ENCODE measurements at places on chromosomes 1 and 21.
A peak's percentile ranks its signal among the peaks of the same experiment; 100 is the strongest.

GRCh38 chr1:59549903-59550302 is 253.0 kb downstream of the FGGY start:
- DNase-seq, result no peak

DNA sequence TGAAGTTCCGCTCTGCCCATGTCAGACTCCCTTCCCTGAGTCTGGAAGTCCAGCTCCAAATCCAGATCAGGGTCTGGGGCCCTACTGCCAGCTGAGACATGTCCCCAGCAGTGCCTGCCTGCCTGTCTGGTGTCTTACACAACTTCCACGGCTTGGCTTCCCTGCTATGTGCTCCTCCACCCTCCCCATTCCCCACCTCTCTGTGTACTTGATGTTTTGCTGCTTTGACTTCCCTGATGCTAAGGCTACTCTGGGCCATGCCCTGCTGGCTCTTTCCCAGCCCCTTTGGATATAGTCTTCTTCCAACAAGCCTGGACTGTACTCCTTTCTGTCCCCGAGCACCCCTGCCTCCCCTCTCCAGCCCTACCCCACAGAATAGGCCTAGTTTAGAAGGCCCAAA is 7.3 kb downstream of the GJA5 start:
- DNase-seq, result no peak

- no peak for DNase-seq
These were observed 22.5 kb downstream of the CHD5 start for GRCh38 chr1:6157528-6158174.

GRCh38 chr21:33578214-33578613 is 10.3 kb downstream of the DONSON start:
- DNase-seq, result no peak

GRCh38 chr1:76942549-76942948 is 75.3 kb downstream of the ST6GALNAC5 start:
- DNase-seq, result no peak

- no peak for DNase-seq
These were observed 32.4 kb downstream of the STYXL2 start for GRCh38 chr1:167126317-167126716.

DNA sequence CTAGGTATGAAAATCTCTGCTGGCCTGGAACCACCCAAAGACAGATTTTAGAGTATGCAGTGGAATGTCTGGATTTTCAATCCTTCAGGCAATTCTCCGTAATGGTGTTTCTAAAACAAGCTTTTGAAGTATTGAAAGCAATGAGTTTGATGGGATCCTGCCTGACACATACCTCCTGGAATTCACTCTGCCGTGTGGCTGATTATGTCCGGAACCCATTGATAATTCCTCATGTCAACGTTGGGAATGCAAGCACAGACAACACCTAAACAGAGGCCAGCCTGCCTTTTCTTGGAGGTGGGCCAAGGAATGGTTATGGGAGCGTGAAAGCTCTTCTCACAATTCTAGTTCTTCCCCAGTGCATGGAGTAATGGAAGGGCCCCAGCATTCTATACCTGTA is 168.9 kb upstream of the HMCN1 start:
- no peak for DNase-seq

DNA sequence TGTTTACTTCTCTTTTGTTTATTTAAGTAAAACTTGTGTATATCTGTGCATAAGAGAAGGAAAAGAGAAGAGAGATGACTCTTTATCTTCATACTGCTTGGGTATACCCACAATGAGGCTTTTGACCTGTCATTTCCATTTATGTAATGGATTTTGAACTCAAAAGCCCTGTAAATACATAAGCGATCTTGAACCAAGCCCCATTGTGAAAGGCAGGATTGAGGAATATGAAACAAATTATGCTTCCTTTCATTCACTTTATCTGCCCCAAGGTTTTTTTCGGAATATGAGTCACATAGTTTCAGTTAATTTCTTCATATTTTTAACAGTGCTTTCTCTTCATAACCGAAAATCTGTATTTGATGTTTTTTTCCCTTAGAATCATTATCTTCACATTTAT is 21.4 kb downstream of the CNST start:
- DNase-seq, result no peak

DNA sequence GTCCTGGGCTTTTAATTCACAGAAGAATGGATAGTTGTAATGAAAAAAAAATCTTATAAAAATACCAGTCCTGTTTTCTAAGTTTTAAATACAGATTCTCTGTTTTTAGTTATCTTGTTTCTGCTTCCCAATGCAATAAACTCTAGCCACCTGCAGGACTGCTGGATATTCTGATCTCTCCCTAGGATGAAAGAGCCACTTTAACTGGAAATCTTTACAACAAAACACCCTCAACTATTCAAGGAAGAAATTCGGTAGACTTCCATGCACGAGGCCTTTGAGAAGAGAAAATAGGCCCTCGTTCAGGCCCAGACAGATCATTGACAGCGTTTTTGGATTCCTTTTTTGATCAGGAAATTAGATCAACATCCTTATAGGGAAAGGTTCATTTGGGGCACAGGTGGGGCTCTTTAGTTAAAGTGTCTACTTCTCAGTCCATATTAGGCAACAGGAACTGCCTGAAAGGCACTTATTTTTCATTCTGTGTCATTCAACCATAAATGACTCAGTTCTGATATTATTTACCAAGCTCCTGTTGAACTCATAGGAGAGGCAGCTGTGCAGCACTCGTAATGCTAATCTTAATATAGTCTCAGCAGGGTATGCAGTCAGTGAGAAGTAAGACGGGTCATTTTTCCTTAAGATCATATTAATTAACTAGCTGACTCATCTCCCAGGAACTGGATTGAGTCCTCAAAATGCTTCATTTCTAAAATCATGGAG is 71.1 kb upstream of the ERRFI1 start:
- no peak for DNase-seq

GRCh38 chr1:232927830-232928505 is 22.4 kb upstream of the NTPCR start:
- no peak for DNase-seq

DNA sequence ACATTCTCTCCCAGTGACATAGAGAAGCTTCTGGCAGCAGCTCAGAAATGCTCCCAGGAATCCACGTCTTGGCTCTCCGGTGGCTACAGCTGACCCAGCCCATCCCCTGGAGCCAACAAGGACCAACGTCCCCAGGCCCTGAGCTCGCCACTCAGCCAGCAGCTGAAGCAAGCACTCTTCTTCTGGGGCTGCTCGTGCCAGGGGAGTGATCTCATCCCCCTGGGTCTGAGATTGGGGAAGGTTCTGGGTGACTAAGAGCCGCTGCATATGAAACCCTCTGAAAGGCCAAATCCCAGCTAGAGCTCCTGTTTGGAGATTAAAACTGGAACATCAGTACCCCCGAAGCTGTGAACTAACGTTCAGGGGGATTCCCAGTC is 487.9 kb downstream of the NPHP4 start:
- DNase-seq, result no peak

DNA sequence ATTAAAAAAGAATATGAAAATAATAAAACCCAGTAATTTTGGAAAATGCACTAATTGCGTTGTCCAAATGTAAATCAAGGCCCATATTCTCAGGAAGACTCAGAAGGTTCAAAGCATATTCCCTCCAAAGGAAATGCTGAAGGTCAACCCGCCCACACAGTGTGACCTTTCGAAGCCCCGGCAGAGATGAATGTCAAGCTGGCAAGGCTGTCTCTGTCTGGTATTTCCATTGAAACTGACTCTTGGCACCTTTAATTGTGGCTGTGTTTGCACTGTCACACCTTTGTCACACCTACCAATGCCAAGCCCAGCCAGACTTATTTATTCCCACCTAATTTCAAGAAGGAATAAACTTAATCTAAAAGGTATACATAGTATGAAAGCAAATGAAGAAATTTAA is 82.5 kb downstream of the NTPCR start:
- DNase-seq, result no peak

GRCh38 chr1:110485725-110486124 is 33.2 kb downstream of the KCNA10 start:
- no peak for DNase-seq

DNA sequence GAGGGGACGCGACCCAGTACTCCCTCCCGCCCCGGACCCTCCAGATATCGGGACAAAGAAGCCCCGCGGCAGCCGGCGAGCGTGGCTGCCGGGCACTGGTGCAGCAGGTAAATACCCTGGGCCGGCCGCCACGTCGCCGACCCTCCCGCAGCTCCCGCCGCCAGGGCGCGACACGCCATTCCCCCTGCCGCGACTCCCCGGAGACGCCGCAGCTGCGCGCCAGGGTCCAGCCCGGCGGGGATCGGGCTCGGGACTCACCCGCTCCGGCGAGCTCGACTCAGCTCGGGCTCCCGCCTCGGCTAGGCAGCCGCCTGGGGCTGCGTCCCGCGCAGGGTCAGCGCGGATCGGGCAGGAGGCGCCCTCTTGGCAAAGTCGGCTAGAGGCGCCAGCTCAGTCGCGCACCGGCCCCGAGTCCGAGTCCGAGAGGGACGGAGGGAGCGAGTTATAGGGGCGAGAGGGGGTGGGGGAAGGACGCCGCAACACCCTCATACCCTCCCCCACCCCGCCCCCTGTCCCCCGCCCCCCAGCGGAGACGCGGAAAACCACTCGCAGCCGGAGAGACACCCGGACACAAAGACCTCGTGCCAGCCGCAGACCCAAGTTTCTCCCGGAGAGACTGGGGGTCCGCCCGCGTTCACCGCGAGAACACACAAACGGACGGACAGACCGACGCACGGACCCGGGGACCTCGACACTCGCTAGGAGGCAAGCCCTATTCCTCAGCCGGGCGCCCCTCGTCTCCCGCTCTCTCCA is 985 bp downstream of the SYT6 start:
- DNase-seq, result peak; percentile 73

DNA sequence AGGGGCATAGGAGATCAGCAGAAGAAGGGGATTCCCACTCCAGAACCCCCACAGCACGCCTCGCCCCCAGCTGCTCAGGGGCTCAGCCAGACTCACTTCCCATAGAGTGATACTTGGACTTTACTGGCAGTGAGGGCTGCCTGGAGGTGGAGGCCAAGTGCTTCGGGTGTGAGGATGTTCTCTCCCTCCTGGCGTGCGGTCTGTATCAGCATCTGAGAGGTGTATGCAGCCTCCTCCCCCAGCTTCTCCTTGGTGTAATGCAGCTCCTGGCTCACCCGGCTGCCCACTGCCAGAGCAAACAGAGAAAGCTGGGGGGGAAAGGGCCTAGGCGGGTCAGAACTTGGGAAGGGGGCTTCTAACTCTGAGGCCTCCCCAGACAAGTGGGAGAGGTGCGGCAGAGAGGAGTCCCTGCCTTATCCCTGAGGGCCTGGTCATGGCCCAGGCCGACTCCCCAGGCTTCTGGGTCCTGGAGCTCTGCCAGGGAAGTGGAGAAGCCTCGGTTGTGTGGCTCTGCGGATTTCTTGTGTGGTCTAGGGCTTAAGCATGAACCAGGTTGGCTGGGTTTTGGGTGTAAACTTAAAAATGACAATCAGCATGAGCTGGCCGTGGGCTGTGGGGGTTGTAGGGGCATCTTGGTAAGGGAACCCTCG is 10.9 kb downstream of the PTCH2 start:
- DNase-seq, result no peak

DNA sequence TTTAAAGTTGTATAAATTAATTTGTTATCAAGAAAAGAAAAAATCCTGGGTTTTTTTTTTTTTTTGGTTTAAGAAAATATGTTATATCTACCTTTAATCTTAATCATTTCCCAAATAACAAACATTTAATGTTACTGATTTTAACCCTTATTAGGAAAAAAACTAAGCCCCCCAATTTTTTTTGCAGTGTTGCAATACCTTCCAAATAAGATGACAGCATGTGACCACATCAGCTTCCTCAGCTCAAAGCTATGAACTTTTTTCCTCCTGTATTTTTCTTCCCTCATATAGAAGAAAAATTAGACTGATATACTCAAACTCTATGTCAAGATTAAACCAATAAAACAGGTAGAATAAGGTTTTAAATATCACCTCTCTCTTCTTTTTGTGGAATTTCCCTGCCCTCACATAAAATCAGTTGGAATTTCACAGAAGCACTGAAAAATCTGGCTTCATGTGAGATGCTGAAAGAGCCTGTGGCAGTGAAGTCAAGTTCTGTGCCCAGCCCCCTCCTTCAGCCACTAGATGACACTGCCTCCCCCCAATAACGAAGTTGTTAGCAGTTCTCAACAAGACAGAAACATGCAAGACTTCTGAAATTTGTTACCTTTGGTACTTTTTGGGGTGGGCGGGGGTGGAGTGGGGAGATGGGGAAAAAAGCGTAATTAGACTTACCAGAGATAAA is 9.6 kb upstream of the SMYD2 start:
- DNase-seq, result no peak

DNA sequence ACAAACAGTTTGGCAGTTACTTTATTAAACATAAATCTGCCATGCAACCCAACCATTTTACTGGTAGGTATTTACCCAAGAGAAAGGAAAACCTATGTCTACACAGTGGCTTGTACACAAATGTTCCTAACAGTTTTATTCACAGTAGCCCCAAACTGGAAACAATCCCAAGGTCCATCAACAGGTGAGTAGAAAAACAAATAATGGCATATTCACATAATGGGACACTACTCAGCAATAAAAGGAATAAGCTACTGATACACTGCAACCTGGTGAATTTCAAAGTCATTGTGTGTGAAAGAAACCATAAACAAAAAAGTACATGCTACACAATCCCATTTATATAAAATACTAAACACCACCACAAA is 12.7 kb downstream of the KYAT3 start:
- no peak for DNase-seq

DNA sequence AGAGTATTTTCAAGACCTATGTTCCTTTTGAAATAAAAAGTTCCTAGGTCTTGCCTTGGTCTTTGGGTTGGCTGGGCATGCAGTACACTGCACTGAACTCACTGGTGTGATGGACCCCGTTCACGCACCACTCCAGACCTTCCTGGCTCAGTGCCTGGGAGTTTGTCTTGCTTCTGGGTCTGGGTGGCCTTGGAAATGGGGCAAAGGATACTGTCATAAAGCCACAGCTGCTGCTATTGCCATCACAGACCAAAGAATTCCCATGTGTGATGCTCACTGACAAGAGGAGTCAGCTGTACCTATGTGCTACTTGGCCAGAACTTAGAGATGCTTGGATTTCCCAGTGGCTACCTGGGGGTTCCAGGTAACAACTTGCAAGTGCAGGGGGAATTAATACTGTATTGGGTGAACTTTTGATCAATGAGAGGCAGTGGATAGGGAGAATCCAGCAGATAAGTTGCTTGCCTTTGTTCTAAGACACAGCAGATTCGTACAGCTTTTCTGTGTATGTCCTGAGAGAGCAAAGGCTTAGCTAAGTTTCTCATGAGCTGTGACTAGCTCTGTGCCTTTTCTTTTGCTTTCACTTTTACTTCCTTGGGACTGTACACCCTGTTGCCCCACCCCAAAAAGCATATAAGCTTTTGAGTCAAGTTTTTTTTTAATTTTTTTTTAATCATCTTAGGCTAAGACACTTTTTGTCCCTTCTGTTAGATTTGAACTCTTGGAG is 115.3 kb downstream of the RUNX1 start:
- DNase-seq, result no peak

Data from ecto neural progenitor cell (in vitro differentiated cells).